ENCODE measurements at places on chromosomes 2 and 18. TPM values are rescaled to one million over a fixed set of nuclear protein-coding genes. Genes with fewer than 3 reads are reported as not detected.
A peak's percentile ranks its signal among the peaks of the same experiment; 100 is the strongest.

DNA sequence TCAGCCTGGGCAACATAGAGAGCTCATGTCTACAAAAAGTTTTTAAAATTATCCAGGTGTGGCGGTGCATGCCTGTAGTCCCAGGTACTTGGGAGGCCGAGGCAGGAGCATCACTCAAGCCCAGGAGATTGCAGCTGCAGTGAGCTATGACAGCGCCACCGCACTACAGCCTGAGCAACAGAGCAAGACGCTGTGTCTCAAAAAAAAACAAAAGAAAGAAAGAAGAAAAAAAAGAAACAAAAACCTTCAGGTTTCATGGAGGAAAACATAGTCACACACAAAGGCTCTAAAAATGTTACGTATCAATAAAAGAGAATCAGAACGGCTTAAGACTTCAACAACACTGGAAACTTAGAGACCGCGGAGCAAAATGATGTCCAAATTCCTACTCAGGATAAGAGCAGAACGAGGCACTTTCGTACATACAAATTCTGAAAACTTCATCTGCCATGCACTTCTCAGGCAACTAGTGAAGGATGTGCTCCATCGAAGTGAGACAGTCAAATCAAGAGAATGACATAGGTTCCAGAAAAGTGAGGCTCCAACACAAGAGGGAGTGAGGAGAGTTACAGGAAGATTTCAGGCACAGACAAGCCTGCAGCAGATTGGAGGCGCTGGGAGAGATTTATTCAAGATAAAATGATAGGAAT, 4.4 kb downstream of the HDLBP start:
- no peak for DNase-seq
- no peaks in the 10 kb centered on the region for H3K36me3 ChIP-seq
- no peak overlapping the region for H3K27ac ChIP-seq
- H3K27me3 ChIP-seq, result no peaks in the 10 kb centered on the region
- no peak overlapping the region for H3K4me3 ChIP-seq
- H3K4me1 ChIP-seq, result no peaks in the 10 kb centered on the region

DNA sequence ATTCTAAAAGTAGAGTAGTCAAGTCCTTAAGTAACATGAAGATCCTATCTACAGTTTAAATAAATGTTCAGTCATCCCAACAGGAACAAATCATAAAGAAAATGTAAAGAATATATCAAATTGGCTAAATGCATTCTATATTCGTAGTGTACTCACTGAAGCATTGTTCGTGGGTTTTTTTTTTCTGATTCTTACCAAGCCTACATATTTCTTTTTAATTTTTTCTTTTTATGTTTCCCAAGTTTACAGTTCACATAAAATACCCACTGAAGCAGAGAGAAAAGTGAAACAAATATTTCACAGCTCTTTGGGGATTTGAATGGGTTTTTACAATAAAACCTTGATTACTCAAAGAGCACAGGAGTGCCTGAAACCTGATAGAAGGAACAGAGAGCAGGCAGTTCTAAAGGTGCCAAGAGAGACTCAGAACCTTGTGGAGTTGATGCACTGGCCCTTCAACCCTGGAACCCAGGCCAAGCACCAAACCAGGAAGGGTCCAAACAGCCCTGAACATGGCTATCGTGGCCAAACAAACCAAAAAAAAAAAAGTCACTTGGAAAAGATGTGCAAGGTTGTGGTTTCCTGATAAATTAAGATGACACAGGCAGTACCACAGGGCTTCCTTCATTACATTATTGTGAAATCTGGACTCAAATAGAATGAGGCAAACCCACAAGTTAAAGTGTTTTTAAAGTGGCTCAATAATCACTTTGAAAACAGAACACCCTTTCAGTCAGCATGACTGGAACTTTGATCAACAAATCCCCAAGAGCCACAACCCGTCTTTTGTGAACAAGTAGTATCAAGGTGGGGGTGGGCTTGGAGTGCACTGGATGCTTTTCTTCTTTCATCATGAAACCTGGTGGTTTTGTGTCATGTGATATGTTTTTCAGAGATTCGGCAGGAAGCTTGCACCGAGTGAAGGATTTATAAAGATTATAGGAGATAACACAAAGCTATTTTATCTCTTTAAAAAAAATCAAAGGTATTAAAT, 245.0 kb upstream of the FN1 start:
- no peak overlapping the region for H3K4me3 ChIP-seq
- peaks cover 5% of the 10 kb centered on the region for H3K4me1 ChIP-seq
- no peaks in the 10 kb centered on the region for H3K36me3 ChIP-seq
- no peaks in the 10 kb centered on the region for H3K27me3 ChIP-seq

GRCh38 chr2:156565066-156565710, 129.0 kb downstream of the GPD2 start:
- no peak overlapping the region for H3K4me3 ChIP-seq
- H3K27me3 ChIP-seq, result no peaks in the 10 kb centered on the region
- H3K36me3 ChIP-seq, result no peaks in the 10 kb centered on the region
- H3K27ac ChIP-seq, result no peak overlapping the region

DNA sequence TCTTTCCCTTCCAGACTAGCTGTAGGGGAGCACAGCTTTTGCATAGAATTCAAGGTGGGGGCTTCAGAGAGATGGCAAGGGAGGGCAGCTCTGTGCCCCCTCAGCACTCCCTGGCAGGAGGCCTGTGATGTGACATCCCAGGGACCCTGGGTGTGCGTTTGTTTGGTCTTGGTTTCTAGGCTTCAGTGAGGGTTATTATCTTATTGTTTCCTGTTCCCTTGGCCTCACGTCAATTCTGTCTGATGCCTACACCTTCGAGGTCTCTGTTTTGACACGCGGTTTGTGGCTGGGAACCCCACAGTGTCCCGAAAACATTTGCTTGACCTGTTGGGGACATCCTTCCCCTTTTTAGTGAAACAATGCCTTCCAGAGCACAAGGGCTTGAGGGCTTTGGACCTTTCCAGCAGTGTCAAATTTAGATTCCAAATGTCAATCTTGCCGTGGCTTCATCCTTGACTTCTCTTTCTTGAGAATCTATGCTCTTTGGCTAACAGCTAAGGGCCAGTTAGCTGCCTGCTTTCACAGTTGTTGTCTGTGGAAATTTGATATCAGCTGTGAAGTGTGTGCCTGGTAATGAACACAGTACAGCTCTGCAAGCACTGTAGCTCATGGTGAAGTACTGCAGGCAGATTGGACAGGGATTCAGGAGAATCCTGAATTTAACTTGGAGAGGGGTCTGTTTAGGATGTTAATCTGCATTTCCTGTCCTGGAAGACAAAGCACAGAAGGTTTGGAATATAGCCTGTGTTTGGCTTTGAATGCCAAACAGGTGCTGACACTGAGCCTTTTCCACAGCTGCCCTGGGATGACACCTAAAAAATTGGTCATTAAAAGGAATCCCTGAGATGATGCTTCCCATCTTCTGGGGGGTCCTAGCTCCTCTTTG, 108.2 kb upstream of the CXCR4 start:
- no peak for DNase-seq
- no peak overlapping the region for H3K27ac ChIP-seq
- no peaks in the 10 kb centered on the region for H3K27me3 ChIP-seq
- no peaks in the 10 kb centered on the region for H3K36me3 ChIP-seq

DNA sequence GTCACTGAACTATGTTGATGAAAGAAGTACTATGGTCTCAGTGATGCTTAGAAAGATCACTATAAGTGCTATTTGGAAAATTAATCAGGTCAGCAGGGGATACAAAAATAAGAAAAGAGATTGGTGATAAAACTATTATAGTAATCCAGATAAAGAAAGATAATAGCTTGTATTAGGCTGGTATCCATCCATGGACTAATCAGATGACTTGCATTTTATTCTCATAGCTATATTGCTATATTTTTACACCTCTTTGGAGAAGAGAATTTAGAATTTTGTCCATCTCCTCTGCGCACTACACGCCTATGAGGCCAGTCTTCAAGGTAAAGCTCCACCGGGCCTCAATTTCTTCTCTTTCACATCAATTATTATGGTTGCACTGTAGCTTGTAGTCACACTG, 635.1 kb upstream of the DDX18 start:
- H3K27me3 ChIP-seq, result no peaks in the 10 kb centered on the region
- H3K4me1 ChIP-seq, result no peaks in the 10 kb centered on the region
- H3K4me3 ChIP-seq, result no peak overlapping the region
- H3K27ac ChIP-seq, result no peak overlapping the region
- no peak for DNase-seq

- no peak overlapping the region for H3K4me3 ChIP-seq
- H3K27ac ChIP-seq, result no peak overlapping the region
- H3K27me3 ChIP-seq, result no peaks in the 10 kb centered on the region
- DNase-seq, result no peak
- no peaks in the 10 kb centered on the region for H3K36me3 ChIP-seq
These were observed 11.3 kb downstream of the ZNF516 start for GRCh38 chr18:76483780-76484179.

- H3K36me3 ChIP-seq, result no peaks in the 10 kb centered on the region
- H3K4me1 ChIP-seq, result peaks cover 17% of the 10 kb centered on the region
- H3K27ac ChIP-seq, result no peak overlapping the region
- DNase-seq, result no peak
These were observed 24.4 kb downstream of the ADRA2B start for GRCh38 chr2:96091711-96092572.

DNA sequence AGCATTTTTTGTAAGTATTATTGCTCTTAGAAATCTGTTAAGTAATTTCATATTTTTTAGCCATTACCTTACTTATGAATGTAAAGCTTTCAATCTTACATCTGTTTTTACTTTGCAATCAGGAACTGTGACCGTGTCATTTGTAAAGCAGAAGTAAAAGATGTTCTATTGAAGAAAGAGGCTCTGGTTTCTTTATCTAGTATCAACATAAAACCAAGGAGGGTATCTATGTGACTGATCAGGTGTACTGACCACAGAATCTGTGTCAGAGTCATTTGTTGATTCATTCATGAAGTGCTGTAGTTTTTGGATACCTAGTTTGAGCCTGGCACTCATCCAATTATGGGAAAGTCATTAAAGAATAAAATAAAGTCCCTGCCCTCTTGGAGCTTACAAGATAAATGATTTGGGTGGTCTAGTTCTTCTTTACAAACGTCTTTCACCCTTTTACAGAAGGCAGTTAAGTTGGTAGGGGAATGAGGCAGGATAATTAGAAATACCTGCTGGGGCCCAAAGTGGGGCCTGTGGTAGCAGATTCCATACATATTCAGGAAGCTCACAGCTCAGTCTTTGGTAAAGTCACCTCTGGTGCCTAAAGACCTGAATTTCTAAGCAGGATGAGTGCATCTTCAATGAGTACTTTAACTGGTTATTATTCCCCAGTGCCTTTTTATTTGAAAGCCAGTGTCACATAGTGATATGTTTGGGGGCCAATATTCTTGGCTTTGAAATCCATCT, 260.6 kb upstream of the NT5C1B start:
- no peaks in the 10 kb centered on the region for H3K27me3 ChIP-seq
- no peaks in the 10 kb centered on the region for H3K4me1 ChIP-seq
- no peak overlapping the region for H3K4me3 ChIP-seq
- H3K27ac ChIP-seq, result no peak overlapping the region
- DNase-seq, result no peak
- H3K36me3 ChIP-seq, result no peaks in the 10 kb centered on the region

- peak; percentile 78 for DNase-seq
- H3K4me1 ChIP-seq, result no peaks in the 10 kb centered on the region
- H3K4me3 ChIP-seq, result no peak overlapping the region
- H3K36me3 ChIP-seq, result no peaks in the 10 kb centered on the region
- H3K27me3 ChIP-seq, result no peaks in the 10 kb centered on the region
These were observed 32.8 kb downstream of the FAM124B start for GRCh38 chr2:224369028-224369632.

GRCh38 chr18:8229040-8229439, 380.2 kb upstream of the RAB12 start:
- DNase-seq, result no peak
- no peaks in the 10 kb centered on the region for H3K27me3 ChIP-seq
- H3K4me1 ChIP-seq, result no peaks in the 10 kb centered on the region
- H3K36me3 ChIP-seq, result no peaks in the 10 kb centered on the region
- no peak overlapping the region for H3K4me3 ChIP-seq
- no peak overlapping the region for H3K27ac ChIP-seq

DNA sequence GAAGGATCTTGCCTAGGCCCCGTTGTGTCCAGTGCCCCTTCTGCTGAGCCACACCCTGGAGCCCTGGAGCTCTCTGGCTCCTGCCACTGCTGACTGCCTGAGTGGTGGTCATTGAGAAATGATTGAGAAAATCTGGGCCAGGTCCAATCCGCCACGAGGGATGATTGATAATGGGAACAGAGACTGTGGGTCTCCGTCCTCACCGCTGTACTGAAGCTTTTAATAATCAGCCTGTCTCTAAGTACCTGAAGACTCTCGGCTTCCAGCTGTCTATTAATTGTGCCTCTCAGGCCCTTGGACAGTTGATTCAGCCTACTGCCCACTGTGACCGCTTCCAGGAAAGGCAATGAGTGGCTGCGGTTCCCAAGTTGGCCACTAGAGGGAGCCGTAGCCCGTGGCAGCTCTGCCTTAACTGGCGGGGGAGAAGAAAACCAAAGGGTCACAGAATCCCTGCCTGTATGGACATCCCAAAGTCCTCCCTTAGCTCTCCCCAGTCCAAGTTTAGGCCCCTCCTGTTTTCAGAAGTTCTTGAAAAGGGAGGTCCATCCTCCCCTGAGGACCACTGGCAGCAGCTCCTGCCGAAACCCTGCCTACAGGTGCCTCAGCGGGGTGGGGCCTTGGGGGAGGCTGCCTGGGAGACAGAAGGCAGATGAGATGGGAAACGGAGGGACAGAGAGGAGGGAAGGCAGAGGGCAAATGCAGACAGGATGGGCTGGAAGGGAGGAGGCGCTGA, 213.6 kb downstream of the TNS1 start:
- no peaks in the 10 kb centered on the region for H3K36me3 ChIP-seq
- no peak overlapping the region for H3K27ac ChIP-seq
- peak; percentile 80 for DNase-seq
- H3K4me1 ChIP-seq, result no peaks in the 10 kb centered on the region
- no peak overlapping the region for H3K4me3 ChIP-seq

DNA sequence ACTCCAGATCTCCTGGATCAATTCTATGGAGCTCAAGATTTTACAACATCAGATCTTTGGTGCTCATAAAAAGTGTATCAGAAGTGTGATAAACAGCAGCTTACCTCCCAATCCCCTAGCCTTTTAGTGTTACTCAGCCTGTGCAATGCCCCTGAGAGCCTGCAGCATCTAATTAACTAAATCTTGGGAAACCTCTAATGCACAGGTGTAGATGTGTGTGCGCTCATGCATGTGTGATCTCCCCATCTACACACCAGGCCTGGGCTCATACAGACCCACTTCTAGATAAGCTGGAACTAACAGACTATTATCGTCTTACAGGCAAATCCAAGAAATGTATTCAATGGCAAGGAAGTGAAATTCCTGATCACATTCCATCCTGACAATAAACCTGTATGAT, 7.5 kb downstream of the SUCLG1 start:
- no peaks in the 10 kb centered on the region for H3K4me1 ChIP-seq
- no peak for DNase-seq
- no peak overlapping the region for H3K4me3 ChIP-seq
- H3K36me3 ChIP-seq, result no peaks in the 10 kb centered on the region

GRCh38 chr18:23462876-23463275, 9.8 kb downstream of the RIOK3 start:
- DNase-seq, result no peak
- no peak overlapping the region for H3K4me3 ChIP-seq
- H3K4me1 ChIP-seq, result no peaks in the 10 kb centered on the region
- H3K27ac ChIP-seq, result no peak overlapping the region
- H3K27me3 ChIP-seq, result no peaks in the 10 kb centered on the region

Gene UGT1A3
- not detected for total RNA-seq

Gene CD8A
- total RNA-seq, result 0.34 TPM

Gene CFC1
- total RNA-seq, result not detected

Gene RAB27B
- 0.43 TPM for total RNA-seq

Gene EVX2
- total RNA-seq, result not detected

Gene GATA6
- 0.26 TPM for total RNA-seq

Gene BOLL
- not detected for total RNA-seq

Measured in neural progenitor cell (in vitro differentiated cells).